NCI-H2029 treated with DMSO at 0.1 percent for 48 hours (cell line): ENCODE measurements at places on chromosomes 7 and 10.
A peak's percentile ranks its signal among the peaks of the same experiment; 100 is the strongest.

- no peak for DNase-seq
These were observed 190.9 kb upstream of the YAE1 start for GRCh38 chr7:39375047-39375873.

DNA sequence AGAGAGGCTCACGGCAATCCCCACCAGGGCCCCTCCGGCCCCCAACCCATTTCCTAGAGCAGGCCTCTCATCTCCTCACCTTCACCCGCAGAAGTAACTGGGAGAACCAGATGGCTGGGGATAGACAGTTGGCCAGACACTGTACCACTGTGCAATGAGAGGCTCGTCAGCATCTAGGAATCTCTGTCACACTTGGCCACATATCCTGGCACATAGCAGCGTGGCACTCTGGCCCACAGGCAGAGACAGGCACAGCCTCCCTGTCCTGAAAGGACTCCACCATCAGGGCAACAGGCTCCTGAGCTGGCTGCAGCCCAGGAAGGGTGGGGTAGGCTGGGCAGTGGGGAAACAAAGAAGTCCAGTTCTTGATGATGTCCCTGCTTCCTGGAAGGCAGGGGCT is 45.8 kb downstream of the C10orf143 start:
- no peak for DNase-seq

DNA sequence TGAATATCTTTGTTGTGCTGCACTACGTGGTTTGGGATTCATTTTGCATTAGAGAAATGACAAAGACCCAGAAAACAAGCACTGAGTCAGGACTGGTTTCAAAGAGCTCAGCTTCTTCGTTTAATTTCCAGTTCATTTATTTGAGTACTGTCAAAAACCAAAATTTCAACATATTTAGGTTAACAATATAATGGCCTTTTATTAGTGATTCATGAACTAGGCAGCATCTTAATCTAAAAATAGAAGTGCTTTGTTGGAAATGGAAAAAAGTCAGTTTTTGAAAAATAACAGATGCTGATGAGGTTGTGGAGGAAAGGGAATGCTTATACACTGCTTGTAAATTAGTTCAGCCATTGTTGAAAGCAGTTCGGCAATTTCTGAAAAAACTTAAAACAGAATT is 856.4 kb downstream of the LRMDA start:
- no peak for DNase-seq

- no peak for DNase-seq
These were observed 36.7 kb downstream of the GNG11 start for GRCh38 chr7:93958216-93958615.

DNA sequence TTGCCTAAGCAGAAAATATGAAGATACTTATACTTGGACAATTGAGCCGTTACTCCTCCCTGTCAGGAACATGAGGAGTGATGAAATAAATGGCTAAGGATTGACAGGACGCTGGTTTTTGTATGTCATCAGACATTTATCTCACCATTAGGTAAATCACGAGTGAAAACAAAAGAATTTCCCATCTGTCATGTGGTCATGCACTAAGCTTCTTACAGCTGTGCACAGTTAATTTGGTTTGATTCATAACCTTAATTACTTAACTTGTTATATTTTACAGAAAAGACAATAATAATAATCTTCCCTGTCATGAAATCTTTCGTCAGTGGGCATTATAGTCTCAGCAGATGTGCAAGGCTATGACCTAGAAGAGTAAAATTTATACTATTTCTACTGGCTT is 266.5 kb downstream of the HGF start:
- DNase-seq: no peak

- DNase-seq: peak; percentile 60
These were observed 429.0 kb upstream of the MTPN start for GRCh38 chr7:136405931-136406777.

GRCh38 chr10:22839639-22840038 is 88.2 kb upstream of the ARMC3 start:
- DNase-seq: no peak

- no peak for DNase-seq
These were observed 53.8 kb downstream of the COL13A1 start for GRCh38 chr10:69855346-69856111.

- no peak for DNase-seq
These were observed 604.1 kb upstream of the FOXK1 start for GRCh38 chr7:4077980-4078379.

DNA sequence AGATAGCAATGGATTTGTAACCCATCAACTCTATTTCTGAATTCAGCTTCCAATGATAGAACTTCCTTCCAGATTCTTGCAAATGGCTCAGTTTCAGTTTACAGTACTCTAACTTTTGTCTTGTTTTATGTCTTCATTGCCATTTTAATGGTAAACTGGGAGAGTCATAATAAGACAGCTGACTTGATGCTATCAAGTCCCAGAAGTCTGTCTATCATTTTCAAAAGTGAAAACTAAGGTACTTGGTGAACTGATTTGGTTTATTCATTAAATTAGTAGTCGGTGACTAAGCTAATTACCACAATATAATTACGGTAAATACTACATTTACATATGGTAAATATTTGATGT is 25.0 kb downstream of the RTKN2 start:
- DNase-seq: no peak

- DNase-seq: no peak
These were observed 211.8 kb upstream of the PPP2R2D start for GRCh38 chr10:131689016-131689415.

- no peak for DNase-seq
These were observed 164.9 kb upstream of the EEPD1 start for GRCh38 chr7:35988105-35988504.

GRCh38 chr7:120805636-120806388 is 52.1 kb downstream of the TSPAN12 start:
- peak; percentile 65 for DNase-seq

- DNase-seq: no peak
These were observed 114.0 kb upstream of the PODXL start for GRCh38 chr7:131670406-131670805.

DNA sequence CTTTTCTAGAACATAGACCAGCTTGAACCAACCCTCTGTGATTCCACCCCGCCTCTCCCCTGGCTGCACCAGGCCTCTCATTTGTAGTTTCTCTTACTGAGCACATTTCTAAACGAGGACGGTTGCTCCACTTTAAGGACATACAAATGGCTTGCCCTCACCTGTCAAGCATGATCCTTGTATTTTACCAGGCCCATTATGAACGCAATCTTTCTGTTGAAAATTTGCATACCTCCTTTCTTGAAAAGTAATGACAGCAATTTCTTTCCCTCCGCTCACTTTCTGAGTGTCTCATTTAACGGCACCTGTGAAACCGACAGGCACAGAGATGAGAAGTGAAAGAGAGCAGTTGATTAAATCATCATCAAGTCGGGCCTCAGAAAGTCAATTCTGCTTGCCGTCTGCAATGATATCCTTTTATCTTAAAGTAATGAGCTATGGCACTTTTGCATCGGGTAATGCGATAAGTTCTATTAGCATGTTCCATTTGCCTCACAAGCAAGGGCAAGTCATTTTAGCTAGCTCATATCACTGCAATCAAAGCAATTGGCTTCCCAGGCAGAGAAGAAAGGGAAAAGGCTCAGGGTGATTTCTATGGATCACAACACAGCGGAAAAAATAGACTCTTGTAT is 705.6 kb upstream of the GALNT17 start:
- DNase-seq: no peak

DNA sequence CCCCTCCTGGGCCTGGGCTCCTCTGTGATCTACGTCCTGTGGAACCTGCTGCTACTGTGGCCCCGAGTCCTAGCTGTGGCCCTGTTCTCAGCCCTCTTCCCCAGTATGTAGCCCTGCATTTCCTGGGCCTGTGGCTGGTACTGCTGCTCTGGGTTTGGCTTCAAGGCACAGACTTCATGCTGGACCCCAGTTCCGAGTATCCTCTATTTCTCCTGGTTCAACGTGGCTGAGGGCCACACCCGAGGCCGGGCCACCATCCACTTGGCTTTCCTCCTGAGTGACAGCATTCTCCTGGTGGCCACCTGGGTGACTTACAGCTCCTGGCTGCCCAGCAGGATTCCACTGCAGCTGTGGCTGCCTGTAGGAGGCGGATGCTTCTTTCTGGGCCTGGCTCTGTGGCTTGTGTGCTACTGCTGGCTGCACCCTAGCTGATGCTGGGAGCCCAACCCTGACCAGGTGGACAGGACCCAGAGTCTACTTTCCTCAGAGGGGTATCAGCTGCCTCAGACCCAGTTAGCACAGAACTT is 37.8 kb upstream of the MMD2 start:
- DNase-seq: no peak

- no peak for DNase-seq
These were observed 1.8 kb downstream of the LAMB1 start for GRCh38 chr7:108000875-108001763.

DNA sequence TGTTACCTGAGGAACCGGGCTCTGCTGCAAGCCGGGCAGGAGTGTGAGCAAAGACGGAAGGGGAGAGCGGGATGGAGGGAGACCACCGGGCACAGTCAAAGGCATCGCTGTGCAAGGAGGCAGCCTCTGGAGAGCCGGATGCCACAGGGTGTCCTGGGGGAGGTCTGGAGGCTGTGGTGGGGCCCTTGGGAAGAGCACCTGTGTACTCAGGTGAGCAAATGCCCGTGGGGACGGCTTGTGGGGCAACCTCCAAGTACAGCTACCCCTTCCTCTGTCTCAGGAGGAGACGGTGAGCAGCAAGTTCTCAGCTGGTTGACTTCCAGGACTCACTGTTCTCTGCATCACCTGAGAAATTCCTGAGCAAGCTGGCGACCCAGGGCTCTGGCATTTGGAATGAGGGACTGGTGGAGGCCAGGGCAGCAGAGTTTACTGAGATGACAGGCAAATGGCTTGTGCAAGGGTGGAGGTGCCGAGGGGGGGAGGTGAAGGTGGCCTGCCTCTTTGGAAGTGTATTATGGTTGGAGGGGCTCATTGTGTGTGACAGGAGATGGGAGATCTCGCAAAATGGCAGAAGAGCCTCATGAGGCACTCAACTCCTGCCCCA is 345.2 kb upstream of the SHH start:
- DNase-seq: no peak

DNA sequence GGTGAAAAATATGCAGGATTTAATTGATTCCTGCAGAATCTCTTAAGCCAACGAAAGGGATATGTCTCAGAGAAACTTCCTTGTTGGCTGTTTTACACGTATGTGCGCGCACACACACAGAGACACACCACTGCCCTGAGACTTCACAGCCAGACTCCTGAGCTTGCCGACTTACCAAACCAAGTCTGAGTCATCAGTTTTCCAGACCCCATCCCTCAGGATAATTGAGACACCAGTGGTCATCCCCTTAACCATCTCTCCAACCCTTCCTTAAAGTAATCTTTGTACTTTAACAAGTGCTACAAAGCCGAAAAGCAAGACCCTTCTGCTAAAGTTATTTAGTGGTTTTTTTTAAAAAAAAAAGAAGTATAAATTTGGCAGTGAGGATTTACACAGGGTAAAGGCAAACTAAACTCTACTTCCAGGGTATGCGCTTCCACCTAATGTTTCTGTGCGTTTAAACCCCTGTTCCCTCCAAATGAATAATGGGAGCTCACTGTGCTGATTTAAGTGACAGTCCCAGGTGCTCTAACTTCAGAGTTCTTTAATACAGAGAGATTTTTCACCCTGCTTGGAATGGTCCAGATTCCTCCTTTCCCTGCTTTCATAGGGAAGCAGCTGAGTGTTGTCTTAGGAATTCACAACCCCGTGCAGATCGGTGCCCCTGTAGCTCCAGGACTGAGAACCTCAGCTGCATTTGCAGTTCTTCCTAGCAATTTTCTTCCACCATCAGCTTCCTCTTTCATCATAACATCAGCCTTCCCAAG is 198.5 kb downstream of the INHBA start:
- no peak for DNase-seq

- DNase-seq: no peak
These were observed 52.7 kb upstream of the ELN start for GRCh38 chr7:73974948-73975926.

DNA sequence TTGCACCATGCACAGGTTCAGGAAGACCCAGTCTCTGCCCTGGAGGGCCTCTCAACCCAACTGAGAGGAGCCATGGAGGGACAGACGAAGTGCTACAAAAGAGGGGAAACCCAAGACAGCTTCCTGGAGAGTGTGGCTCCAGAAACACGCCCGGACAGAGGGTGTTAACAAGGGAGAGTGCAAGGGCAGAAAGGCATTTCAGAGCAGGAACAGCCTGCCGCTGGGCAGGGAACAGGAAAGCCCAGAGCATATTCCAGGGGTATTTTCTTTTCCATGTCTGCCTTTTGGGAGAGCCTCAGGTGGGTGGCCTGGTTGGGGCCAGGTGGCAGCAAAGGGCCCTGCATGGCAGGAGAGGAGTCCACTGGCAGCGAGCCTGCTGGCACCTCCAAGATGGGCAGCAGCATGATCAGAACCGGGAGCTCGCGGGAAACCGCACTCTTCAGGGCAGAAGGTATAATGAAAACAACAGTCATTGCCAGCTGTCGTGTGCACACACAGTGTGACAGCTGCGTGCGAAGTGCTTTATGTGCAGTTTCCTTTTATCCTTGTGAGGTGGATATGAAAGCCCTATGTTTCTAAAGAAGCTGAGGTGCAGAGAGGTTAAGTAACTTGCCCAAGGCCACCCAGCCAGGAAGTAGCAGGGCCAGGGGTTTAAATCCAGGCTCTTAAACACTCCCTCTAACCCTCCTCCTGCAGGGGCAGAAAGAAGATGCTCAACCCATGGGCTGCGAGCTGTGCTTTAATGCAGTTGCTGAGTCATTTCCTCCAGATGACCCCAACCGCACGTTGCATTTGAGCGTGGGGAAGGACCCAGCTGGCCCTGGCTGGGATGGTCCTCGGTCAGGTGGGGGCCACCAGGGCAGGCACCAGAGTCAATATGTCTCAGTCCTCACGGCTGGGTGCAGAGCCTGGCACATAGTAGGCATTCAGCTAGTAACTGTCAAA is 128.6 kb downstream of the OAT start:
- DNase-seq: peak; percentile 9
